Left forelimb (tissue), 1 donor: ENCODE measurements at places on chromosomes 7 and 10.

DNA sequence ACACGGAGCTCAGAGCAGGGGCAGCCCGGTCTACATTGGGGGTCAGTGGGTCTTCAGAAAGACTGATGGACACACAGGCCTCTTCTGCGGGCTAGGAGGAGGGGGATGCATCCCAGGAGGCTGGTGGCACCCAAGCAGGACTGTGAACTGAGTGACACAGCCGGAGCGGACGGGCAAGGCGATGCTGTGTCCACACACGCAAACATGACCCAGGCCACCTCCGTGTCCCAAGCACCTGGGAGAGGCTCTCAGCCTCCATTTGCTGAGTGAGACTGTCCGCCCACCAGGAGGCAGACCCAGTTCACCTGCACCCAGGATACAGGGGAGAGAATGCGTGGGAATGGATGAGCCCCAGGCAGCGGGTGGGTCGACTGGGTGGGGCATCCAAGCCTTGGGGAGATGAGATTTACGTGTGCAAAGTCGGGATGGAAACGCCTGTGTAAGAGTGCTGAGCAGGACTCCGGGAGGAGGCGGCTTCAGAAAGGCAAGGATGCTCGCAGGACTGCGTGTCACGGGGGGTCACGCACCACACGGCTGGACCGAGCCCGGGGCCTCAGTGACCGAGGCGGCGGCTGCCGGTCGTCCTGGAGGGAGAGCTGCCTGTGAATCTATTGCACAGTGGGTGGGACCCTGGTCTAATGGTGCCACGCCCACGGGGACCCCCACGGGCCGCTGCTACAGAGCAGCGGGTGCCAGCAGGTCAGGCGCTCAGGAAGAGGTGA, 262.8 kb downstream of the ADARB2 start:
- DNase-seq = no peak

DNA sequence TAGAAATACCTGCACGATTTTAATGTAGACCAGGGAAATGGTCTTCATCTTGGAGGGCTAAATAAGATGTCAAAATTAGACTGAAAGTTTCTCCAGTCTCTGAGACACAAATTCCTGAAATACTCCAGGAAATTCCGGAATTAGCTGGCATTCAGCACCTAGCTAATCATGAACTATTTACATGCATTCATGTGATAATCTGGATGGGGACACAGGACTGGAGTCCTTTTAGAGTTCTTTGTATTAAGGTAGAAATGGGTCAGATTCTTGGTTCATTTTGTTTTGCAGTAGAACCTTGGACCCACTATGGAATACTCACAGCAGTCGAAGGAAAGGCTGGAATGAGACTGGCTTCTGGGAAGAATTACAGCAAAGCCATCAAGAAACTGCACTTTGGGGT, 65.3 kb upstream of the MDFIC start:
- no peak for DNase-seq

- no peak for DNase-seq
Observed at GRCh38 chr10:59006511-59007306, 169.7 kb upstream of the PHYHIPL start.

DNA sequence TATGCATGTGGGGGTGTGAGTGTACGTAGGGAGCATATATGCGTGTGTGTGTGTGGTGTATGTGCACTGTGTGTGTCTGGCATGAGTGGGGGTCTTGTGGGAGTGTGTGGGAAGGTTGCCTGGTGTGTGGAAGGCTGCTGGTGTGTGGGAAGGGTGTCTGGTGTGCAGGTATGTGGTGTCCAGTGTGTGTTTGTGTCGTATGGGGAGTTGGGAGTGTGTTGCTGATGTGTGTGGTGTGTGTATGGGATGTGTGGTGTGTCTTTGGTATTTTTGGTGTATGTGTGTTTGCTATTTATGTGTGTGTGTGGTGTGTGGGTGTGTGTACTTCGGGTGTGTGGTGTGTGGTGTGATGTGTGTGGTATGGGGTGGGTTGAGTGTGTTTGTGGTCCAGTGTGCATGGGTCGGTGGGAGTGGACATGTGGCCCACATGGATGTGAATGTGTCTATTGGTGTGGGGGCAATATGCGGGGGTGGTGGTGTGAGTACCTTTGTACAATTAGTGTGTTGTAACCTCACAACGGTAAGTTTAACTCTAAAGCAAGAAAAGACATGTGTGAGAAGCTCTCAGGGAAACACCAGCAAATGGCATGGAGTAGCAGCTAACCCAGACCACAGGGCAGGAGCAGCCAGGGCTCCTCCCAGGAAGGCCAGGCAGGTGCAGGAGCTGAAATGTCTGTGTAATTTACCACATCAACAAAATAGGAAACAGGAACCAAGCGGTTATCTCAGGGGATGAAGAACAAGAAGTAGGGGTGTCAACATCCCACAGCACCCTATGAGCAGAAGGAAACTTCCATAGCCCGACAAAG, 11.9 kb downstream of the ANTXRL start:
- DNase-seq = peak; percentile 57

- no peak for DNase-seq
Observed at GRCh38 chr7:37448011-37448635, 541 bp downstream of the ELMO1 start.

DNA sequence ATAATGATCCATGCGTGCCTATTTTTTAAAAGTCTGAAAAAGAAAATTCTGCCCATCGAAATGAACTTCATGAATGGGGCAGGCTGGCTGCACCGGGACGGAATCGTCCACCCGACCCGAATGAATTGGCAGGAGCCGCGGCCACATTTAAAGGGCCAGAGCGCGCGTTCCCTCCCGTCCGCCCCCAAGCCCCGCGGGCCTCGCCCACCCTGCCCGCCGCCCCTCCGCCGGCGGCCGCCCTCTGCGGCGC, 319 bp upstream of the GATA3 start:
- DNase-seq = no peak

DNA sequence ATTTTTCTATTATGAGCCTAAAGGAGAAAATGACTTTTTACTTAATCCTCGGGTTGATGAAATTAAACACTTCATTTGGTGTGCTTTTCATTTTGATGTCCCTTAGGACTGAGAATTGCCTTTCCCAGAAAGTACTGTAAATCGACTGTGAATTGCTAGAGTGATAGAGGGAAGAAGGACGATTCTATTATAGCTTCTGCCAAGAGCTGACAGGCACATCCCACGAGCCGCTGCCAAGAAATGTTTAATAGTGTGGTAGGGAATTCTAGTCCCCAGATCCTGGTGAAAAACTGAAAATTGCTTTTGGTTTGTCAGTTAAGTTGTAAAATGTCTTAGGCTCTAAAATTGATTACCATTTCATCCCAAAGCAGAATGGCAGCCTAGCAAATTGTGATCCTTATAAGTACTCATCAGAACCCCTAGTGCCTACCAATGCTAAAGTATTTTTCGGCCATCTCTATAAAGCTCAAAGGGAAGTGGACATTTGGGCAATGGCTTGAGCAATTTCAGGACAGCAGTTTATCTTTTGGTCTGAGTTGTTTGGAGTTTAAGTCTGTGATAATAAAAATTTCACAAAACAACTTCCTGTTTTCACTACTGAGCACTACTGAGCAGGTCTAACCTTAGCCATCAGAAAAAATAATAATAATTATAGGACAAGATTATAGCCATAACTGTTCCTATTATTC, 44.6 kb upstream of the HYCC1 start:
- no peak for DNase-seq

DNA sequence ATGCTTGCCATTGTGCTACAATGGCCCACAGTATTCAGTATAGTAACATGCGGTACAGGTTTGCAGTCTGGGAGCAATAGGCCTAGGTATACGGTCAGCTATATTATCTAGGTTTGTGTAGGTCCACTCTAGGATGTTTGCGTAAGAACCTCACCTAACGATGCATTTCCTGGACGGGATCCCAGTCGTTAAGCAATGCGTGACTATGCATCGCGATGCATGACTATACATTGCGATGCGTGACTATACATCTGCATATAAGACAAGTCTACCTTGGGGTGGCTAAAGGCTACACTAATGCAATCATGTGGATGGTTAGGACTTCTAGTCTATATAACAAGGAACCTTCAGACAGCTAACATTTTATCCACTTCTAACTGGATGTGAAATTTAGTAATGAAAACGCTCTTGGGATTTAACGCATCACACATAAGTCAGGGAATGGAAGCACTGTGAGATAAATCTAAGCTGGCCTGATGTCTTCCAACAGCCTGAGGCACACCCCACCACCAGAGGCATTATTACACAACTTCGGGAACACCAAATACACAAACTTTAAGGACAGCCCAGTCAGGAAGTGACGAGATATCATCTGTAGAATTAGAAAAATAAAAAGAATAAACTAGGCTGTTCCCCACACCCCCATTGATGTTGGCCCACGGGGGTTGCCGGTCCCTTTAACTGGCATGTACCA, 9.2 kb downstream of the GNA12 start:
- DNase-seq = no peak

- DNase-seq = no peak
Observed at GRCh38 chr7:158573310-158573709, 14.3 kb downstream of the PTPRN2 start.

DNA sequence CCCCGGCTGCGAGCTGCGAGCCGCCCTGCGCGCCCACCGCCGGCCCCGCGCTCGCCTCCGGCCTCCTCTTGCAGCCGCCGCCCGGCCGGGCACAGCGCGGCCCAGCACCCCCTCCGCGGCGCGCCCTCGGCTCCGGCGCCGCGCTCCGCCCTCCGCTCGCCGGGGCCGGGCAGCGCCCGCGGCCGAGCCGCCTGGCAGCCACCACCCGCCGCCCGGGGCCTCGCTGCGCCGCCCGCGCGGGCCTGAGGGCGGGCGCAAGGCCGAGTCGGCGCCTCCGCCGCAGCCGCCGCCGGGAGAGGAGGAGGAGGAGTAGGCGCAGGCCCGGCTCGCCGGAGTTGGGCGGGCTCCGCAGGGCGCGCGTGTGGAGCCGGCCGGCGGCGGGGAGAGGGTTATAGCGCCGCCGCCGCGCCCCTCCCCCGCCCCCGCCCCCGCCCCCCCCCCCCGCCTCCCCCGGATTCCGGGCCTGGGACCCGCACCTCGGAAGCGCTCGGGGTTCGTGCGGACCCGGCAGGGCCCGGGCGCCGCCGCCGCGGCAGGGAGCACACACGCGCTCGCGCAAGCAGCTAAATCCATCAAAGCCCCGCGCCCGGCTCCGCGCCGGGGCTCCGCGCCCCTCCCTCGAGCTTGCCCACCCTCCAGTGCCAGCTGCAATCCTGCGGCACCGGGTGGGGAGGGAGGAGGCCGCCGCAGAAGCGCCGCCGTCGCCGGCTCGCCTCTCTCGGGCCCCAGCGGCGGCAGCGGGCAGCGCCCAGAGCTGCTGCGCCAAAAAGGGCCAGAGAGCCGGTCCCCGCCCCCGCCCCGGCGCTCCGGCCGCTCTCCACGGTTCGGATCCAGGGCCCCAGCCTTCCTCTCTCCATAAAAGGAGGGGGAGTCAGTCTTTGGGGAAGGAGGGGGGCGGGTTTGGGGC, at the start of gene PDGFA:
Gene PDGFA (minus strand): TSS at position 363 of the 907 bp plus-strand sequence. CDS start 845 bp downstream, outside the sequence.
- peak; percentile 77 for DNase-seq

GRCh38 chr7:35752742-35753141, 48.1 kb upstream of the SEPTIN7 start:
- DNase-seq = no peak

GRCh38 chr10:59537501-59537900, 172.1 kb downstream of the SLC16A9 start:
- no peak for DNase-seq

- DNase-seq = no peak
Observed at GRCh38 chr7:4784799-4785198, 9.4 kb downstream of the AP5Z1 start.

DNA sequence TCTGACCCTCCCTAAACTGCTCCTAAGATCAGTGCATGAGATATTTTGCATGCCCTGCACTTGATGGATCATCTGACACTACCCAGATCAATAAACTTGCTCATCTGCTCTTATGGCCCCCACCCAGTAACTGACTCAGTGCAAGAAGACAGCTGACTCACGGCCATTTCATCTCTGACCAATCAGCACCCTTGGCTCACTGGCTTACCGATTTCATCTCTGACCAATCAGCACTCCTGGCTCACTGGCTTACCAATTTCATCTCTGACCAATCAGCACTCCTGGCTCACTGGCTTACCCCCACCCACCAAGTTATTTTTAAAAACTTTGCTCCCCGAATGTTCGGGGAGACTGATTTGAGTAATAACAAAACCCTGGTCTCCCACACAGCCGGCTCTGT, 37.2 kb upstream of the OPTN start:
- no peak for DNase-seq

GRCh38 chr7:142941541-142941940, 2.3 kb downstream of the LLCFC1 start:
- DNase-seq = no peak

GRCh38 chr10:72329290-72330068, 25.2 kb downstream of the DNAJB12 start:
- DNase-seq = no peak

DNA sequence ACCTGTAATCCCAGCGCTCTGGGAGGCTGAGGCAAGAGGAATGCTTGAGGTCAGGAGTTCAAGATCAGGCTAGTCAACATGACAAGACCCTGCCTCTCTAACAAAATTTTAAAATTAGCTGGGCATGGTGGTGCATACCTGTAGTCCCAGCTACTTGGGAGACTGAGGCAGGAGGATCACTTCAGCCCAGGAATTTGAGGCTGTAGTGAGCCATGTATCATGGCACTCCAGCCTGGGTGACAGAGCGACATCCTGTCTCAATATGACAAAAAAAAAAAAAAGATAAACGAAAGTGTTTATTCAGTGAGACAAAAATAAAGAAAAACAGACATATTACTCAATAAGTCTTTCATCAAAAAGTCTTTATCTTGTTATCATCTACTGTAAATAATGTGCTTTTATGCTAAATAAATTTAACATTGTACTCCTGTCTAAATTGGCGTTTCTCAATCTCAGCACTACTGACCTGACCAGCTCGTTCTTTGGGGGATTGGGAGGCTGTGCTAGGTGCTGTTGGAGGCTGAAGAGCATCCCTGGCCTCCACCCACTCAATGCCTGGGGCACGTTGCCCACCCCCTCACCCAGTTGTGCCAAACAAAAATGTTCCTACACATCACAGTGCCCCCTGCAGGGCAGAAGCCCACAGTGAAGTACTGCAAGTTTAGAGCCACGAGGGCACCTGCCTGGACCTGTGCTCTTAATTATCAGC, 57.7 kb downstream of the NCAPG2 start:
- DNase-seq = no peak

- no peak for DNase-seq
Observed at GRCh38 chr10:77230194-77230593, 407.4 kb downstream of the KCNMA1 start.

DNA sequence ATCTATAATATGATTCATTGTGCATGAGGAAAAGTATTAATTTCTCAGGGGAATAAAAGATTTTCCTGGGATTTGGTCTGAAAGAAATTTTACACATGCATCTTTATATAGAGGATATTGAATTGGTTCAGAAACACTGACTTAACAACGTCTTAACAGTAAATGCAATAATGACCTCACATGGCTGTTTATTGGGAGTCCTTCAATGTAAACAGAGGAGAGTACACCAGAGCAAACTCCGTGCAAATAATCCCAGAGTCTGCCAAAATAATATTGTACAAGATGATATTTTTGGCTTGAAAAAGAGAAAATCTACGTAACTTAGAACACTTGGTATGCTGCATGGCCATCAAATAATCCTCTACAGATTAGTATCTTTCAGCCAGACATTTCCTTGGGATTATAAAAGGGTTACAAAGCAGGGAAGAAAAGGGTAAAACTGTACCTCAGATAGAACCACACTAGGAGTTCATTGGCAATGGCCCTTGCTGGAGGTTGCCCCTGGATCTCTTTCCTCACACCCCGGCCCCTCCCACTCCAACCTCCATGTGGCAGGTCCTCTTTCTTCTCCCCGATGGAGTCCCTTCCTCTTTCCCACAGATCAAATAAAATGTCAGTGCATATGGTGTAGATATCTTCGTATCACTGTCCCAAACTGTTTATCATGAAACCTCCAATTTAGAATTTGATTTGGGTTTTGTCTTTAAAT, 196.4 kb downstream of the EVX1 start:
- no peak for DNase-seq

GRCh38 chr7:70942791-70943190, 189.2 kb upstream of the GALNT17 start:
- no peak for DNase-seq
